Activated CD8-positive, alpha-beta memory T cell treated with anti-CD3 and anti-CD28 coated beads for 1 hour (primary cell): ENCODE measurements at places on chromosomes 11 and 22.

GRCh38 chr11:117409511-117409910, 81.9 kb downstream of the CEP164 start:
- DNase-seq = no peak

DNA sequence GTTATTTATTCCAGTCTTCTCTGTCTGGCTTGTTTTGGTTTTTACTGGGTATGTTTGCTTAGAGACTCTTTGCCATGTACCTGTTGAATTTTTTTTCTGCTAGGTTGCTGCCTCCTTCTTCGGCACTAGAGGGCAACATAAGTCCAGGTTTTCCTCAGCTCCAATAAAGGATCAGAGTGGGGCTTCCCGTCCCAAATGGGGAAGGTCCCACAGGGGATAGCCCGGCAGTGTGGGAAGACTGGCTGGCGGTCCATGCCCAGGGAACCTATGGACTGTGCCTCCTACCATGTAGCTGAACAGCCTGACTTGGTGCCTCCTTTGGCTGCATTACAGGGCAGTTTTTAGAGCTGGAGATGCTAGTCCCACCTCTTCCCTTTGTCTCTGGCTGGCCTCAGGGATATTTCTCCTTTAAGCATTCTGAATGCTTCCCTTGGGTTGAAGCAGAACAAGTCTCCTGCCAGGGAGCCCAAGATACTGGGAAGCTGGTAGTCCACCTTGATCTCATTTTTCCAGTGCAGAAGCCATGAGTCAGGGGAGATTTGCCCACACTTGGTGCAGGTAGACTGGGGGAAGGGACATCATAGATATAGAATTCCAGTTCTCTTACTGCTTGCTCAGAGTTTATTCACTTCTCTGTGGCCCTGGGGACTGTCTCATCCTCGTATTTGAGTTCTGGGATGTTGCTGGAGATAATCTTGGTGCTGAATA, 60.2 kb downstream of the BRD1 start:
- no peak for DNase-seq

DNA sequence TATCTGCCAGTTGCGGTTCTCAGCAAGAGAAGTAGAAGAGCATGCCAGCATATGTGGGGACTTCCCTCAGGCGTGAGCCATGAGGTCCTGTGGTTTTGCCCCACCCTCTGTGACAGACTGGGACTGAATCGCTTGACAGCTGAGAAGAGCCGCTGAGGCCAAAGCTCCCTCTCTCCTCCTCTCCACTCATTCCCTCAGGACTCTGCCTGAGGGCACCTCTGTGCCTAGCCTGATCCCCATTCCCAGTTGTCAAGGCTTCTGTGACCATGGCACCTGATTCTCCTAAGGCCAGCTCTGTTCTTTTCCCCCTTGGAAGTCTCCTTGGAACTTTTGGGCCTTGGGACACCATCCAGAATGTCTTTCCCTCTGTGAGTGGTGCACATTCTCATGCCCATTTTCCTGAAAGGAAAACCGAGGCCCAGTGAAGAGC, 27.0 kb downstream of the ART5 start:
- DNase-seq = no peak

GRCh38 chr11:6027501-6027900, 3.1 kb downstream of the OR56A1 start:
- DNase-seq = no peak

- DNase-seq = no peak
Measured at GRCh38 chr22:32313532-32313931, 44.1 kb upstream of the RFPL3 start.

DNA sequence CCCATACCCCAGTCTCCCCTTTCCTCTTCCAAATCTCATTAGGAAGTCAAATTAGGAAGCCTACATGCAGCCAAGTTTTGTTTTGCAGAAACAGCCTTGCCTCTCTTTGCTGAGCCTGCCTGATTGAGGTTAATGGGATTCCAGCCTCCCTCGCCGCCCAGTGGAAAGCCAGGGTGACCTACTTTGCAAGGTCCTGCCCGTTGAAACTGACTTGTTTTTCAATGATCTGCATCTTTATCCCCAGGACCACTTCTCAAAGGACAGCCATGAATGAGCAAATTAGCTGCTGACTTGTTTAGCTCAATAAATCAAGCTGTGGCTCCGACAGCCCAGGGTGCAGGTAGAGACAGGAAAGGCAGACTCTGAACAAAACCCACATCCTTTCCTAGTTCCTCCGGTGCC, 110.4 kb downstream of the RRAS2 start:
- no peak for DNase-seq

GRCh38 chr11:73389134-73389525, 12.9 kb downstream of the RELT start:
- no peak for DNase-seq

- no peak for DNase-seq
Measured at GRCh38 chr22:32692371-32692770, 109.1 kb upstream of the TIMP3 start.

GRCh38 chr22:39353346-39353745, 3.6 kb downstream of the SYNGR1 start:
- no peak for DNase-seq

DNA sequence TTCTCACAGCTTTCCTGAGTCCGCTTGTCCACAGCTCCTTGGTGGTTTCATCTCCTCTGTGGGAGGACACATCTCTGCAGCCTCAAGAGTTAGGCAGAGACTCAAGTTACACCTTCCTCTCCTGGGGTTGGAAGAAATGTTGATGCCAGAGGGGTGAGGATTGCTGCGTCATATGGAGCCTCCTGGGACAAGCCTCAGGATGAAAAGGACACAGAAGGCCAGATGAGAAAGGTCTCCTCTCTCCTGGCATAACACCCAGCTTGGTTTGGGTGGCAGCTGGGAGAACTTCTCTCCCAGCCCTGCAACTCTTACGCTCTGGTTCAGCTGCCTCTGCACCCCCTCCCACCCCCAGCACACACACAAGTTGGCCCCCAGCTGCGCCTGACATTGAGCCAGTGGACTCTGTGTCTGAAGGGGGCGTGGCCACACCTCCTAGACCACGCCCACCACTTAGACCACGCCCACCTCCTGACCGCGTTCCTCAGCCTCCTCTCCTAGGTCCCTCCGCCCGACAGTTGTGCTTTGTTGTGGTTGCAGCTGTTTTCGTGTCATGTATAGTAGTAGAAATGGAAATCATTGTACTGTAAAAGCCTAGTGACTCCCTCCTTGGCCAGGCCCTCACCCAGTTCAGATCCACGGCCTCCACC, 11.7 kb downstream of the RASD2 start:
- peak; percentile 58 for DNase-seq
